ENCODE measurements at places on chromosomes 5 and 9. TPM values are rescaled to one million over a fixed set of nuclear protein-coding genes. Genes with fewer than 3 reads are reported as not detected.

LCN15 gene
- total RNA-seq = not detected

QRFP gene
- not detected for total RNA-seq

SLC27A6 gene
- 0.45 TPM for total RNA-seq

PRRX2 gene
- total RNA-seq = 16.5 TPM

PCDH12 gene
- total RNA-seq = not detected

SPTLC1 gene
- 94.6 TPM for total RNA-seq

DNA sequence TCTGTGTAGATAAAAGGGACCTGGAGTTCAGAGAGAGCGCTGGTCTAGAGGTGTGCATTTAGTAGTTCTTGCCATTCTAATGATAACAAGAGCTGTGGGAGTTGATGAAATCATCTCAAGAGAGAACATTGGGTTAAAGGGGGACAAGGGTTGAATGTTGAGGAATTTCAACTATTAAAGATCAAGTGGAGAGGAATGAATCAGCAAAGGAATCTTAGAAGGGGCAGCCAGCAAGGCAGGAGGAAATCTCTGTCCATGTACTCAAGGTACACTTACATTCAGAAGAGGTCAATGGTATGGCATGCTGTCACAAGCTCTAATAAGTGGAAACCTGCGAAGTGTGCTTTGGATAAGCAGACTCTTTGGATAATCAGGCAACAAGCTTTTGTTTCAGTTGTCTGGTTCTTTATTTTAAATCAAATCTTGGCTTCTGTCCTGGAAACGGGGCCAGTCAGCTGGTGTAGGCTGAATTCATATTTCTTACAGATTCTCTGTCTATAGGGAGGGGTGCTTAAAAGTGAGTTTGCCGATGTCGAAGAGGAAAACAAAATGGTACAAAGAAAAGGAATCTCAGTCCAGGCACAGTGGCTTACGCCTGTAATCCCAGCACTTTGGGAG lies 320.5 kb upstream of the CD180 start:
- DNase-seq = no peak

DNA sequence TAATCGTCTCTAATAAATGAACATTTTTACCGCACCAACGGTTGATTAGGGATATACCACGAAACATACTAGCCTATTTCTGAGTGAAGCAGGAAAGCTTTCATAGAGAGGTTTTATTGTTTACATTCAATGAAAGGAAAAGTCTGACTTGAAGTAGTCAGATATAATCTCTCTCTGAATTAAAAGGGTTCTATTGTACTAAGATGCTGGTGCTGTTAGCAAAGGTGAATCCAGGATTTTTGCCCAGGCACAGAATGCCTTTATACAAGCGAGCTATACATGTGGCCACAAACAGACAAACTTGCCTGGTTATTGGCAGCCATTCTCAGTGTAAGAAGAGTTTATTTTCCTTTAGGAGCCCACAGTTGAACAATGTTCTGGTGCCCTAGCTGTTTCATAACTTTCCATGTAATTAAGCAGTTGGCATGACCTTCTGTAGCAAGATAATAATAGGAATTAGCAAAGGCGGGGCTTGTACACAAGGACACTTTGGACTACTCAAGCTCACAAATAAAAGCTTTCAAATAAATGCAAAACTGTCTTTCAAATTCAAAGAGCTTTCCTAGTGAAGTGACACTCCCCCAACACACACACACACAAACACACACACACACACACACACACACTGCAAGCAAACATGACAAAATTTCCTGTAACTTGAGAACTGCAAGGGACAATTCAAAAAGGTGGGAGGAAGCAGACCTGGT lies 198.7 kb upstream of the MAP3K1 start:
- no peak for DNase-seq

GRCh38 chr9:3516667-3517330 lies 9.0 kb downstream of the RFX3 start:
- DNase-seq = no peak

DNA sequence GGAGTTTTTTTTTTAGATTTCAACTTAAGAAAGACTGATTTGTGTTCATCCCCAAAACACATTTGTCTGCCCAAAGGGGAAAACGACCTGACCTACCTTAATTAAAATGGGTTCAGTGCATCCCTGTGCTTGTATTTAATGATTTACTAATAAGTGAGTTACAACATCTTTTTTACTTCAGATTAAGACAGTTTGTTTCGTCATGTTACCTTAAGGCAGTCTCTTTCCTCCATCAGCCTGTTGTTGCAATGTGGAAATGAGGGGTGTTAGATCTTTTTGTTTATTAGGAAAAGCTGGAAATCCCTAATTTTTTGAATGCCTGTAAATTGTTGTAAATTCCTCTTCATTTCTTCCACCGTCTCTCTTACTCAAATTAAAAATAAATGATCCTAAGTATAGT lies 177.5 kb downstream of the GDNF start:
- no peak for DNase-seq

DNA sequence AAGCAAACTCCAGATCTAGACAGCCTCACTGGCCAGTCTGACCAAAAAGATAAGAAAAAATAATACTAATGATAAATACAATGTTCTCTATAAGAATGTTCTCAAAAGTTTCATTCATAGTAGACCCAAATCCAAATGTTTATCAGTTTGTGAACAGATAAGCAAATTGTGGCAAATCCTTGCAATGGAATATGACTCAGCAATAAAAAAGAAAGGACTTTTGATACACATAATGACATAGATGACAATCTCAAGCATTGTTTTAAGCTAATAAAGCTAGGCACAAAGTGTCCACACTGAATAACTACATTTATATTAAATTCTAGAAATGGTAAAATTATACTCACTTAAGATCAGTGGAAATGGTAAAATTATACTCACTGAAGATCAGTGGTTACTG lies 195.4 kb upstream of the TYRP1 start:
- no peak for DNase-seq

- no peak for DNase-seq
Measured at GRCh38 chr5:103466495-103466894, 96.1 kb downstream of the NUDT12 start.

- no peak for DNase-seq
Measured at GRCh38 chr5:154546719-154547118, 68.7 kb upstream of the HAND1 start.

- no peak for DNase-seq
Measured at GRCh38 chr9:87141124-87141523, 193.8 kb upstream of the GAS1 start.

DNA sequence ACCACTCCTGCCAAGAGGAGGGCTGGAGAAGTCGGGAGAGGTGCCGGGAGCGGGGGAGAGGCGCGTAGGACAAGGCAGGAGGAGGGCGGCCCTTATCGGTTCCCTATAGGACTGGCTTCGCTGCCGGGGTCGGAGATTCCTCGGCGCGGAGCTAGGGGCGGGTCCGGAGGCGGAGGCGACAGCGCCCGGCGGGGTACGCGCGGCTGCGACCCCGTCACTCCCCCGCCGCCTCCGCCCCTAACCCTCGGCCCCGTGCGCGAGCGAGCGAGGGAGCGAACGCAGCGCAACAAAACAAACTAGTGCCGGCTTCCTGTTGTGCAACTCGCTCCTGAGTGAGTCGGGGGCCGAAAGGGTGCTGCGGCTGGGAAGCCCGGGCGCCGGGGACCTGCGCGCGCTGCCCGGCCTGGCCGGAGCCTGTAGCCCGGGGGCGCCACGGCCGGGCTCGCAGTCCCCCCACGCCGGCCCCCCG lies 2.0 kb downstream of the GLIS3 start:
- DNase-seq = peak; percentile 44

DNA sequence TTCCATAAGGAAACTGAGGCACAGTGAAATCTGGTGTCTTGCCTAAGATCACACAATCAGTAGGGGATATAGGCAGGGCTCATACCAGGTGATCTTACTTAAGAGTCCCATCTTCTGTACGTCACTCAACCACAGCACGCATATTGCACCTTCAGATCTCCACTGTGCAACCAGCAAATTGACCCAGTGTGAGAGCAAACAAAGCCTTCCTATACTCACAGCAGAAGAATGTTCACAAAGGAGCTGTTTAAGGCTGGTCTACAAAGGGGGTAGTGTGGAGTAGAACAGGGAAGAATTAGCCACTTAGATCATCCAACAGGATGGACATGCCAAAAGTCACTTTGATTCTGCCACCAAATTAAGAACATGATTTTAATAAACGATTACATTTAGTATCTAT lies 305.9 kb downstream of the SLIT3 start:
- DNase-seq = no peak

GRCh38 chr9:90180381-90180780 lies 462.2 kb downstream of the DIRAS2 start:
- no peak for DNase-seq

- DNase-seq = no peak
Measured at GRCh38 chr9:129177443-129177790, 644 bp downstream of the IER5L start.

GRCh38 chr9:38251036-38251860 lies 141.3 kb upstream of the ALDH1B1 start:
- DNase-seq = no peak

DNA sequence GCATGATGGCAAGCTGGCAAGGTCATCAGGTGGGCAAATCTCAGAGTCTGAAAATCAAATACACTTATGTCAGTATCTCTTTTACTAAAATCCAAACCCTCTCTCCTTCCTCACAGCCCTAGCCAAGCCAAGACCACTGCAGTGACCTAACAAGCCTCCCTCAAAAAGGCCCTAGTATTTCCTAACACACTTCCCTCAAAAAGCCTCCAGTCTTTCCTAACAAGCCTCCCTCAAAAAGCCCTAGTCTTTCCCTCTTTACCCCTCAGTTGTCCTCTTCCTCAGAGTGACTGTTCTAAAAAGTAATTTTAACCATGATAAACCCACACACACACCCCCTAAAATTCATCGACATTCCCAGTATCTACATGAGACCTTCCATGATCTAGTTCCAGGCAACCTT lies 140.0 kb downstream of the CDK5RAP2 start:
- no peak for DNase-seq
